Esophagus muscularis mucosa (tissue), 4 donors: ENCODE measurements at places on chromosomes 7 and 10.

GRCh38 chr10:115084277-115084850 is 8.8 kb upstream of the ATRNL1 start:
- no peak for DNase-seq

GRCh38 chr10:117212176-117212575 is 14.9 kb downstream of the KCNK18 start:
- DNase-seq: no peak

DNA sequence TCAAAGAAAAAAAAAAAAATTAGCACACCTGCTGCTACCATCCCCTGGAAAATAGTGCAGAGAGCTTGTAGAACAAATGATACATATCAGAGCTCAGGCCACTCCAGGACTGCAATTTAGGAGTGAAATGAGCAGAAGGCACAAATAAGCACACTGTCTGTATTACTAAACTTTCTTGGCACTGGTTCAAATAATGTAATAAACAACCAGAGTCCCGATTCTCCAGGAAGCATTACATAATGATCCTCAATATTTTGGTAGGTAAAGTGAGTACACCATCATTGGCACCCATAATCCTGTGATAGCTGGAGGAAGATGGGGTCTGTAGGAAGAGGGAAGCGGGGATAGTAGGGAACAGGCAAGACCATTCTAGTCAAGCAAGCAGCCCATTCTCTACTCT is 74.3 kb downstream of the SVOPL start:
- no peak for DNase-seq

GRCh38 chr7:20696803-20697333 is 81.4 kb downstream of the ABCB5 start:
- no peak for DNase-seq

DNA sequence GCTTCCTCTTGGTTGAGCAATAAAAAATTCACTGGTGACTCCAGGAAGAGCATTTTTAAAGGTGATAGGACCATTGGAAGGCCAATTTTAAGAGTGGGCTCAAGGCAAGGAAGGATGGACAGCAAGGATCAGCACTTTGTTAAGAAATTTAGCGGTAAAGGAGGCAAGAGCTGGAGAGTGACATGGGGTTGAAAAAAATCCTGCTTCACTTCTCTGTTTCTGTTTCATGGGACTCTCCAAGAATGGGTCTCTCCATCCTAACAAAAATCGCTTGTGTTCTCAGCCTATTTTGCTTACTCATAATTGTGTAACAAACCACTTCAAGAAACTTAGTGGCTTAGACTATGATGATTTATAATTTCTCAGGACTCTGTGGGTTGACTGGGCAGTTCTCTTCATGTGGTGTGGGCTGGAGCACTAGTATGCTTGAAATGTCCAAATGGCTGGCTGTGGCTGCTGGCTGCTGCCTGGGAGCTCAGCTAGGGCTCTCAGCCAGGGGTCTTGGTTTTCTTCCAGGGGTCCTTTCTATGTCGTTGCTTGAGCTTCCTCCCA is 59.8 kb upstream of the ZNRF2 start:
- DNase-seq: peak; percentile 79

DNA sequence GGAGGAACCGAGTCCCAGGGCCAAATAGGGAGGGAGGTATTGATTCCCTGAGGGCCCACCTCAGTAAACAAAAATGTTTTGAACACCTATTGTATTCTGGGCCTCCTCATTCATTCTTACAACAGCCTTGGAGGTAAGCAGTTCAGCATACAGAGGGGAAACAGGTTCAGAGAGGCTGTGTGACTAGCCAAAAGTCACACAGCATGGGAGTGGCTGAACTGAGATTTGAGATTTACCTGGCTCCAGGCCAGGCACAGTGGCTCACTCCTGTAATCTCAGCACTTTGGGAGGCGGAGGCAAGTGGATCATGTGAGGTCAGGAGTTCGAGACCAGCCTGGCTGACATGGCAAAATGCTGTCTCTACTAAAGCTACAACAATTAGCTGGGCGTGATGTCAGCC is 107.2 kb downstream of the TMEM130 start:
- DNase-seq: no peak

DNA sequence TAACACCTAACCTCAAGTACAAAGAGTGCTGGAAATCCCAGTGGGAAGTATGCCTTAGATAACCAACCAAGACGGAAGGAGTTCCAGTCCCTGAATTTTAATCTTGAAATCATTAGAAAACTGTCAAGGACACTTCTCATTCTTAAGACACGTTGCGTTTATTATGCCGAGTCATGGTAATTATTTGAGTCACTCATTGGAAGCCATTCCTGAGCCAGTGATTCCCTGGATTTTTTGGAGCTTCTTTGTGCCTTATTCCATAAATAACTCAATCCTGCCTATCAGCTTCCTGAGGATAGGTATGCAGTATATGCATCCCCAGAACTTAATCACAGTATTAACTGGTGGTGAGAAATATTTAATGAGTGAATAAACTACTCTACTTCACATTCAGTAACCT is 77.4 kb downstream of the PPP1R17 start:
- DNase-seq: no peak

GRCh38 chr7:142391191-142391992 is 133.5 kb upstream of the PRSS58 start:
- no peak for DNase-seq

DNA sequence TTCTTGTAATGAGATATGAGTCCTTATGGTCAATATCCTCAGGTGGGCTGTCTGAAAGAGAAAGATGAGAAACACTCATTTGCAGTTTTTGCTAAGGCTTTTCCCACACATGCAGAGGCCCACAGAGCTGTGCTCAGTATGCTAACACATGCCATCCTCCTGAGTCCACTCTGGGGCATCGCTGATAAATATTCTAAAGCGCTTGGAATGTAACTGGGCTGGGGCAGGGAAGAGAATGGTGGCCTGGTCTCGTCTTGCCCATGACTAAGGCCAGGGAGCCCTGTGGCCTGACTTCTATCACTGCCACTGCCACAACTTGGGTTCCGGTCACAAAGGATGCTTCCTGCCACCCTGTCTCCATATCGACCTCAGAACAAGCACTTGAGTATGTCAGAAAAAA is 199.7 kb upstream of the FRMD4A start:
- DNase-seq: no peak

DNA sequence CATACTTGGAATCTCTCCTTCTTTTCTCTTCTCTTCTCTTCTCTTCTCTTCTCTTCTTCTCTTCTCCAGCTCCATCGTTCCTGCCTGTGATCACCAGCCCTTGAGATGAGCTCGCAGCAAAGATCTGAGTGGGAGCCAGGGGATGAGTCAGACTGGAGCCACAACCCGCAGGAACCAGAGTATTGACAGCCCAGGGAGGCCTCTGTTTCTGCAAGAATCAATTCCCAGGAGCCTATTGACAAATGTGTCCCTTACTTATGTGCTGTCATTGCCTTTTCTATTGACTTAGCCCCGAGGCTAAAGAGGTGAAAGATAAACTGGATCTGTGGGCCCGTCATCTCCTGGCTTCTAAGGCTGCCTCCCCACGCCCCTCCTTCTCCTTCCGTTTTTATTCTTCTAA is 13.1 kb upstream of the HABP2 start:
- no peak for DNase-seq

DNA sequence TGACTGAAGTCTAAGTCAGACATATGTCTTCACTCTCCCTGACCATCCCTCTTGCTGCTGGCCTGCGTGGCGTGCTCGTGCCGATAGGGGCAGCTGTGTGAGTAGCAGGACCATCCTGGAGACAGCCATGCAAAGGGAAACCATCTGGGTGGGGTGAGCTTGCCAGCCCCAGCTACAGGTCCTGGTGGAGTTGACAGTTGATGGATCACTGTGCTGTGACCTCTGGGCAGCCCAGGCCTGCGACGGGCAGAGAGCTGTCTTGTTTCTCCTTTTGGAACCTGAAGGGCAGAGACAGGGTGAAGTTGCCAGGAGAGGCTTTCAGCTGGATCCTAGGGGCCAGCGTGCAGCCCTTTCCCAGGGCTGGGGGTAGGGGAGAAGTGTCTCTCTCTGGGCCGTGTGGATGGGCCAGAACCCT is 44.7 kb downstream of the GRK5 start:
- DNase-seq: no peak

DNA sequence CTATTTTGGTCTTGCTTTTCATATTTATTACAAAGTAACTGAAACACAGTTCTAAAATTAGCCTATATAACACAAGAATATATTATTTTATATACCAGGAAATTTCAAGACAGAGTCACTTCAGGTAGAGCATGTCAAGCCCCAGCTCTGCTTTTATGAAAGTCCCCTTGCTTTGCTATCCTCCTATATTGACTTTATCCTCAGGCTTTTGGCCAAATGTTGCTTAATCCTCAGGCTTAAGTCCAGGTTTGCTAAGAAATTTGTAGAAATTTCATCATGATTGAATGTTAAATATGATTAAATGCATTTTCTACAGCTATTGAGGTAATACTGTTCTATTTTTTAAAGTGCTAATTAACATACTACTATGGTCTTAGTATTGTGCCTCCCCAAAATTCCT is 227.6 kb downstream of the FZD1 start:
- DNase-seq: no peak
